Eye (tissue), 1 donor: ENCODE measurements at places on chromosomes 7 and 10.

- no peak for DNase-seq
Observed at GRCh38 chr7:108395426-108395825, 60.8 kb downstream of the NRCAM start.

GRCh38 chr7:10685040-10685439, 288.6 kb upstream of the PHF14 start:
- DNase-seq, result no peak

DNA sequence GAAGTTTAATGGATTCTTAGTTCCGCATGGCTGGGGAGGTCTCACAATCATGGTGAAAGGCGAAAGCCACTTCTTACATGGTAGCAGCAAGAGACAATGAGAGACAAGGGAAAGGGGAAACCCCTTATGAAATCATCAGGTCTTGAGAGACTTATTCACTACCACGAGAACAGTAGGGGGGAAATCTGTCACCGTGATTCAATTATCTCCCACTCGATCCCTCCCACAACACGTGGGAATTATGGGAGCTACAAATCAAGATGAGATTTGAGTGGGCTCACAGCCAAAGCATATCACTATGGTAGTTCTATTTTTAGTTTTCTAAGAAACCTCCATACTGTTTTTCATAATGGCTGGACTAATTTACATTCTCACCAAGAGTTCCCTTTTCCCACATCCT, 36.7 kb downstream of the SPAM1 start:
- no peak for DNase-seq

GRCh38 chr7:101137651-101138212, 10.8 kb downstream of the SERPINE1 start:
- no peak for DNase-seq

GRCh38 chr7:155843426-155844018, 31.3 kb upstream of the SHH start:
- DNase-seq, result no peak
